ENCODE measurements at places on chromosomes 12 and 14. TPM values are rescaled to one million over a fixed set of nuclear protein-coding genes. Genes with fewer than 3 reads are reported as not detected.

The IL31 gene
- not detected for total RNA-seq

The CLEC4E gene
- not detected for total RNA-seq

The LRRC9 gene
- not detected for total RNA-seq

The HOXC6 gene
- 4.3 TPM for total RNA-seq

The PTGDR gene
- total RNA-seq = not detected

The TPH2 gene
- not detected for total RNA-seq

The ACVRL1 gene
- total RNA-seq = not detected

The FOXA1 gene
- total RNA-seq = not detected

The GPD1 gene
- 0.14 TPM for total RNA-seq

The TAS2R7 gene
- not detected for total RNA-seq

The KRT8 gene
- 504 TPM for total RNA-seq

The RECQL gene
- total RNA-seq = 69.5 TPM

The GPR84 gene
- 0.07 TPM for total RNA-seq

The SIX1 gene
- total RNA-seq = not detected

Measured in foreskin keratinocyte (primary cell).